Stimulated activated CD4-positive, alpha-beta T cell treated with anti-CD3 and anti-CD28 coated beads, Interleukin-1b, Interleukin-23, amount 100 ng/mL, for 1 hour (primary cell): ENCODE measurements at places on chromosomes 11 and 22.

GRCh38 chr11:119853581-119854360 lies 124.8 kb upstream of the NECTIN1 start:
- no peak for DNase-seq

- DNase-seq: no peak
Measured at GRCh38 chr22:50599816-50600455, 657 bp upstream of the MAPK8IP2 start.

- DNase-seq: no peak
Measured at GRCh38 chr11:16924826-16925560, 89.2 kb downstream of the PLEKHA7 start.

DNA sequence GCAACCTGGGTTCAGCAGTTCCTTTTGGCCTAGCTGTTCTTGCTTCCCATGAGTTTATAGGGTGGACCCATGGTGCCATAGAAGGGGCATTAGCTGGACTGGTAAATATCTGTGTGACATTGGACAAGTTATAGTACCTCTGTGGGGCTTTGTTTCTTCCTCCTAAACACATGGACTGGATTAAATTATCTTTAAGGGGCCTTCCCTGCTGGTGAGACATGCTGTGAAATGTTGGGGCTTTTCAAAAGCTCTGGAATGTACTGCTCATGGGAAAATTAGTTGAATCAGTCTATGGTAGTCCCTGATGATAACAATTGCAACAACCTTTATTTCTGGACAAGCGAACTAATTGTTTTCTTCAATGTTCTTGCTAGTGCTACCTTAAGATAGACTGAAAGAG lies 276.2 kb downstream of the BLID start:
- DNase-seq: no peak

GRCh38 chr11:63560506-63561180 lies 2.5 kb downstream of the PLAAT2 start:
- DNase-seq: no peak

DNA sequence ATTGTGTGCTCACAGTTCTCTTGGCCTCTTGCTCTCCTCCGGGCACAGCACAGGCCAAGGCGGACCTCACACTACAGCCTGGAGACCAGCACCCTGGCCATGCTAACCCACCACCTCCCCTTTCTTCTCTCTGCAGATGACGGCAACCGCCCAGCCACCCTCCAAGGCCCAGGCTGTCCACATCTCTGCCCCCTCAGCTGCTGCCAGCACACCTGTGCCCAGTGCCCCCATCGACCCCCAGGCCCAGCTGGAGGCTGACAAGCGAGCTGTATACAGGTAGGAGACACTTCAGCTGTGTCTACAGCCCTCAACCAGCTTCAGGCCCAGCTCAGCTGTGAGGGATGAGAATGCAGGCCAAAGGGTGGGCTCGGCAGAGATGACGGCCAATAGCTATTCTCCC lies 128.4 kb downstream of the FEZ1 start:
- no peak for DNase-seq

- DNase-seq: no peak
Measured at GRCh38 chr11:126423154-126423553, 67.7 kb downstream of the ST3GAL4 start.

DNA sequence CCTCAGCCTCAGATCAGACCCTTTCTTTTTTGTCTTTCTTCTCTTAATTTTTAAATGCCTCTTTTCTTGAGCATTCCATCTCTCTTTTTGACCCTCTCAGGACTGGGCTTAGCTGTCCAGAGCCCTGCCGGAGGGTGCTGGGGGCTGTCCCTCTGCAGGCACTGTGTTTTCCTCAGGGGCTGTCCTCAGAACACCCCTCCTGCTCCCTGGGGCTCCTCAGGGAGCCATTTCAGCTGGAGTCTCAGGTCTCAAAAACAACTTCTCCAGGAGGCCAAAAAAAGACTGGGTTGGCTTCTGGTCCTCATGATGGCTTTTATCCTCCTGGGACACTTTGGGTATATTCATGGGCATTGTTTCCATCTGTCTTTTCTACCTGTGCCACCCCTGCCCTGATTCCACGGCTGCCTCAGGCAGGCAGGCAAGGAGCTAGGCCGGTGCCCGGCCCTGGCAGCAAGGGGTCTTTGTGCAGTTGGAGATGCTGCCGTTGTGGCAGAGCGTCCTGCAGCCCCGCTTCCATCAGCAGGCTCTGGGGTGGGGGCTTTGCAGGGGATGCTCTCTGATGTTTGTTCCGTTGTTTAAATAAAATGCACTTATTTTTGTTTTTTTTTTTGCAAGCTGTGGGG lies 85.1 kb downstream of the CEP164 start:
- no peak for DNase-seq

- DNase-seq: no peak
Measured at GRCh38 chr11:61080526-61080925, 21.8 kb upstream of the CD5 start.

GRCh38 chr11:75149766-75150465 lies 991 bp upstream of the SLCO2B1 start:
- no peak for DNase-seq

- DNase-seq: no peak
Measured at GRCh38 chr11:126461996-126462395, 106.5 kb downstream of the ST3GAL4 start.
